ENCODE measurements at places on chromosomes 1 and 21.

GRCh38 chr1:171357179-171357578, 43.2 kb downstream of the FMO4 start:
- no peak for DNase-seq

DNA sequence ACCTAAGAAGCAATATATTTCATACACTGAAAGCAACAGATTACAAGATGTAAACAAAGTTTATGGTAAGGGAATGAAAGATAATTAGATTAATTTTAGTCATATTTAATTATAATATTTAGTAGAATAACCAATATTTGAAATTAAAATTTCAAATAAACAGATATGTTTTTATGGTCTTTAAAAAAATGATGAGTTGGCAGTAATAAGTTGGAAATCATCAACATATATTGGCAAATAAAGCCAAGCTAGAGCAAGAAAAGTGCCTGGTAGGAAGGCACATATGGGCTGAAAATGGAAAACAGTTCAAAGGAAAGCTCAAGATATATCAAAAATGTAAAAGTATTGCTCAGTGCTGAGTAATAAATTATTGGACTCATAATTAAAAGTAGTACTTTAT, 1274.0 kb downstream of the AMY1C start:
- DNase-seq = no peak

- DNase-seq = no peak
Observed at GRCh38 chr1:58763214-58763613, 20.6 kb downstream of the JUN start.

DNA sequence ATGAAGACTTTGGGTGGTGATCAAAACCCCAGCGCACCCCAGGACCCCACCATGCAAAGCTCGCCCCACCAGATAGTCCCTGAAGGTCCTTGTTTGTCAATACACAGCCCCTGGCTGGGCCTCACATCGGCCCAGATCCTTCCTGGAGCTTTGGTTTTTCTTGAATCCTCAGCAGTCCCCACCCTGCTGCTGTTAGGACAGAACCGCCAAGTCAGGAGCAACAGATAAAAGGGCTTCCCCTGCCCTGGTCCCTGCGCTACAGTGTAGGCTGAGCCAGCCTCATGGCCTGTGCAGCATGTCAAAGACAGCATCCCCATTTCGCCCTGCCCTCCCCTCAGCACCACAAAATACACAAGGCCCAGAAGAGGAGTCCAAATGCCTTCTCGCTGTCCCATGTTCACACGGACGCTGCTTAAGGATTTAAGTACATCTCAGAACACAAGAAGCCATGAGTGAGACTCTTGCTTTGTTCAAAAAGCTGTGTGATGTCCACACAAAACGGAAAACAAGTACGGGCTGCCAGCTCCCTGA, 65.7 kb downstream of the PSMG1 start:
- DNase-seq = no peak

DNA sequence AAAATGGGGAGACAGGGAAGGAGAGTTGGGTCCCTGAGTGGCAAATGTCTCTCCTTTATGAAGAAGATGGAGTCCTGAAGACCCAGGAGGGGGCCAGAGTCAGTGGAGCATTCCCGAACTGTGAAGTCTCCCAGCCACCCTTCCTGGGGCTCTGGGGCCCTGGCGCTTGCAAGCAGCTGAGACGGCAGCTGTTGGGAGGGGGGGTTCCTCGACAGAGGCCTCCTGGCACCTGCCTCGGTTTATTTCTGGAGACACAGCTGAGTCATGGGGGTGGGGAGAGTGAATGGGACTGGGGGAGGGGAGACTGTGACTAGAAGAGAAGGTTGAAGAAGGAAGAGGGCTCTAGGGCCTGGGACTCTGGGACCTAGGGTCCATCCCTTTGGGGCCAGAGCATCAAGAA, 14.0 kb downstream of the NES start:
- no peak for DNase-seq

DNA sequence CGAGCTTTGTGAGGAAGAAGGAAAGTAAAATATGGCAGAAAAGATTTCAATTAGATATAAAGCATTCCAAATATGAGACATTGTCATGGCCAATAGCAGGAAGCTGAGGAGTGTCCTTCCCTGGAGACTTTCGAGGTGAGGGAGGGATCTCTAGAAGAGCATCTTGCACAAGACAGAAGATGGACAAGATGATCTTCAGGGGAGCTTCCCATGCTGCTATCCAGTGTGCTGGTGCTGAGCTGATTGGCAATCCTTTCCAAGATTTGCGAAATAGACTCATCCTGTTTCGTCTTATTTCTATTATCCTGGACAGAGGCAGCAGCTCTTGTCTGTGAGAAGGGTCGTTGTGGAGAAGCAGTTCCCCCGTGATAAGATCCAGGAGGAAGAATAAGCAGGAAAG, 342.0 kb upstream of the CAMK1G start:
- no peak for DNase-seq

DNA sequence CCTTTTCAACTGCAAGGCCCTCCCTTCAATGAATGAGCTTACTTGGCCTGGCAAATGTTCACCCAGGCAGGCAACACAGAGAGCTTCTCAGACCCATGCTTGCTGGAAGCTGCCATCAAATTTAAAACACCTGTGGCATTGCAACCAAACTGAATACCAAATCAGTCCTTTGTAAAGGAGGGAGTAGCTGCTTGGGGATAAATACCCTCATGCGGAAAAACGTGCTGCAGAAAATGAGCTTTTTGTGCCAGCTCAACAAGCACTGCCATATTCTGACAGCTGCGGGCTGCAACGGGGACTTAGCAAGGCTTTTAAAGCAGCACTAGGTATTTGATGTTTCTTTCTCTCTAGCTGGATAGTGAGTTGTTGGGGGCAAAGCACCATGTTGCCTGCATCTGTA, 119.7 kb downstream of the PLPPR4 start:
- no peak for DNase-seq

- DNase-seq = no peak
Observed at GRCh38 chr1:9101510-9102146, 27.3 kb downstream of the GPR157 start.

- DNase-seq = no peak
Observed at GRCh38 chr1:172529304-172529703, 3.6 kb upstream of the SUCO start.

DNA sequence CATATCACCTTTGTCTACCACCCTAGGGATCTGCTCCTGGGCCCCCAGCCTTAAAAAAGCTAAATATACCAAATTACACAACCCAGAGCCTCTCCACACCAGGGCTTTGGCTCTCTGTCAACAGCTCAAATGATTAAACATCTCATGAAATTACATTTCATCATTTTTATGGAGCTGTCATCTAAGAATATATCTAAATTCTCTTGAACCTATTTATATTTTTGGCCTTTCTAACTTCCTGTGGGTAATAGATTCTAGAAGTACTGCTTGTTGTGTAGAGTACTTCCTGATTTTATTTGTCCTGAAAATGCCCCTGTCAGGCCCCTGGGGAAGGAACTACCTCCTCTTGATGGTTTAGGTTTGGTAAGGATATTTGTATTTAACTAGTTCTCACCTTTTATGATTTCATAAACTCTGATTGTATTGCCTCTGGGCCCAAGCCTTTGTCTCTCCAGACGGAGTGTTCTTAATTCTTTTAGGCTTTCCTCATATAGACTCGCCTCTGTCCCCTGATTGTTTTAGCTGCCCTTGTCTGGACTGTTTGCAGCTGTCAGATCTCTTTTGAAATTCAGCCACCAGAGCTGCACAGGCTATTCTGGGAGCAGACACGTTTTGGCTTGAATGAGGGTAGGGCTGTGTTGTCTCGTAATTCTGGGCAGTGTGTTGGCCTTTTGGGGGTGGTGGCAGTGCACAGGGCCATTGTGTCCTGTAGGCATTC, 16.6 kb downstream of the MYOG start:
- no peak for DNase-seq

GRCh38 chr1:210506689-210507088, 178.0 kb downstream of the HHAT start:
- no peak for DNase-seq

DNA sequence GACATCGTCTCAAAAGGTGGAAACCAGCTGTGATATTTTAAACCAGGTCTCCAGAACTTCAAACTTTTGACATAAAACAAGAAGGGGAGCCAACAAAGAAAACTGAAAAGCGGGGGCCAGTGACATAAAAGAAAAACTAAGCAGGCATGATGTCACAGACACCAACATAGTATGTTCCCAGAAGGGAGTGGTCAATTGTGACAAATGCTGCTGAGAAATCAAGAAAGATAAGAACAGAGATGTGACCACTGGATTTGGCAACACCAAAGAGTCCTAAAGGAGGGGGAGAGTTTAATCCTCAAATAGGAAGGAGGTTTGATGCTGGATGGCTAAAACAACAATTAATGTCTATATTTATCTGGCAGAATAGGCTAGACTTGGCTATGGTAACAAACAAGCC, 2.3 kb upstream of the RNF19B start:
- no peak for DNase-seq

DNA sequence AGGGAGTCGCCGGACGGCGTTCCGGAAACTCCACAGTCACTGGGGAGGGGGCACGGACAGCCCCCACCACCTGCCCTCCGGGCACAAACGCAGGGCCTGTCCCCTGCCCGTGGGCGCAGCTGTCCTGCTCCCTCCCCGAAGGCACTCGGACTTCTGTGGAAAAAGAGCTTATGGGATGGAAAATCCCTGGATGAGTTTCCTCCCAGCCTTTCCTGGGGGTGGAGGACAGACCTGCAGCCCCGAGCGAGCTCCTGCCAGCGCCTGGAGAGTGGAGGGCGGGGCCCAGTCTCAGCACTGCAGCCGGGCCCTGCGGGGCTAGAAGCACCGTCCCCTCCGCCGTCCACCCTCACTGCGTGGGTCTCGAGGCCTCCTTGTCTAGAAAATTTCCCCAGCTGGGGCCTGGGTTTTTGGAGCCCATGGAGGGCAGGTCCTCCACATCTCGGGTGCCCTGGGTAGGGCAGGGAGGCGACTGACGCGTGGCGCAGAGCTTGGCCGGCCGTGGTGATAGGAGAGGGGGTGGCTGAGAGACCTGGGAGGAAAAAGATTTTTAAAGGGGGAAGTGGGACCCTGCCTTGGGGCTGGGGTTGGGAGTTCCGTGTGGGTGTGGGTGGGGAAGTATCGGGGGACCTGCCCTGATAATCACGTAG, 6.4 kb upstream of the COL6A1 start:
- no peak for DNase-seq

- DNase-seq = no peak
Observed at GRCh38 chr21:44366586-44367211, 13.3 kb downstream of the TRPM2 start.

DNA sequence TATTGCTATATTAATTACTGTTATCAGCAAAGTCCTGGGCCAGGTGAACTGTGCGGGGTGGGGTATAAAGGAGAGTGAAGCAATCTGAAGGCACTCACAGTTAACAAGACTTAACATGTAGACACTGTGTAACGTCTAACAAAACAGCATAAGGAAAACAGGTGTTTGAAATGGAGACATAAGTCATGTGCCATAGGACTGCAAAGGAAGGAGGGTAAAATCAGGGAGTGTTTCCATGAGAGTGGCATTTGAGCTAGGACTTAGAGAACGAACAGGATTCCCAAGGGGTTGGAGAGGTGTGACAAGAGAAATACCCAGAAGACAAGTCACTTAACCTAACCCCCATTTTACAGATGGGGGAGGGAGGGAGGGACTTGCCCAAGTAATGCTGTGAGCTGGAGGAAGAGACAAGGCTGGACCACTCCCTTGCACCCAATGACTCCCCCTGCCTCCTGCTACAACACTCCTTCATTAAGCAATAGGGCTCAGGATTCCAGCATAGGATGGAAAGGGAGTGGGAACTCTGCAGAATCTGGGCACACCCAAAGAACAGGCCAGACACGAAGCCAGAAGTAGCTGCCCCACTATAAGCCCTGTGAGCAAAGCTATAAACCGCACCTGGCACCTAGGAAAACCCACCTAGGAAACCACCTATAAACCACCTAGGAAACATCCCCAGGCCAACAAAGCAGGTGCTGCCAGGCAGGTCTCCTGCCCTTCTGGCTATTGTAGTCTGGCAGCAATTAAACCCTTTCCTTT, 6.6 kb downstream of the PEF1 start:
- no peak for DNase-seq

DNA sequence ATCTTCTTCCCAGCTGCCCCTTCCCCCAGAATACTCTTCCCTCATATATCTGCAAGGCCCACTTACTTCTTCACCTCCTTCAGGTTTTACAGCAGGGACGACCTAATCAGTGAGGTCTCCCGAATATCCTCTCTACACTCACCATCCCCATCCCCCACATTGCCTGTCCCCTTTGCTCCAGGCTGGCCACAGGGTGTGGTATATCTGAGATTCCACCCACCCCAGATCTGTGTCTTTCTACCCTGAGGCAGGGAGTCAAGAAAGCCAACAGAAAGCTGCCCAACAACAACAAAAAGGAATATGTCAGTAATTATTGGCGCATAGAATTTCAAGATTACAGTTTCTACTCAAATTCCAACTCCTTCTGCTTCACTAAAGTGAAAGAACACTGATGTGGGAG, 30.0 kb upstream of the OPRD1 start:
- DNase-seq = no peak

DNA sequence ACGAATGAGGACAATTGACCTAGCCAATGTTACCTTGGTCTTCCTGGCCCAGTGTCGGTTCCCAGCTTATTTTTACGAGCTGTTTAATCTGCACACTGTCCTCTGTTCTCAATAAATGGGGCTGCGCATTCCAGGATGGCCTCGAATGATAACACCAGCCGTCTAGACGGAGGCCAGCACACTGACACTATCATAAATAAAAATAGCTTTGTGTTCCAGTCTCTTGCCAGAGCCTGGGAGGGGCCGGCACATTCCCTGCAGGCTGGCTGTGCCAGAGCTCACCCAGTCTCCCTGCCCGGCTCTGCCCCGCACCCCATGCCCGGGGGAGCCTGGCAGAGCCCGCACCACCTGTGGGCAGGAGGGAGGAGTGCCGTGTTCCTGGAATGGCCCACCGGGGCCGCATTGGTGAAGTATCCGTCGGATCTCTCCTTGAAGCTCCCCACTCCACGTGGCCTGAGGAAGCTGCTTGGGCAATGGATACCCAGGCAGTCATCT, 92.1 kb downstream of the SPSB1 start:
- DNase-seq = no peak
